Progenitor cell of endocrine pancreas (in vitro differentiated cells): ENCODE measurements at places on chromosomes 5 and 9. TPM values are rescaled to one million over a fixed set of nuclear protein-coding genes. Genes with fewer than 3 reads are reported as not detected.

- DNase-seq: no peak
These were observed 75.2 kb downstream of the PHF2 start for GRCh38 chr9:93651521-93651950.

- DNase-seq: no peak
These were observed 1051.3 kb upstream of the DMAC1 start for GRCh38 chr9:8850914-8851313.

DNA sequence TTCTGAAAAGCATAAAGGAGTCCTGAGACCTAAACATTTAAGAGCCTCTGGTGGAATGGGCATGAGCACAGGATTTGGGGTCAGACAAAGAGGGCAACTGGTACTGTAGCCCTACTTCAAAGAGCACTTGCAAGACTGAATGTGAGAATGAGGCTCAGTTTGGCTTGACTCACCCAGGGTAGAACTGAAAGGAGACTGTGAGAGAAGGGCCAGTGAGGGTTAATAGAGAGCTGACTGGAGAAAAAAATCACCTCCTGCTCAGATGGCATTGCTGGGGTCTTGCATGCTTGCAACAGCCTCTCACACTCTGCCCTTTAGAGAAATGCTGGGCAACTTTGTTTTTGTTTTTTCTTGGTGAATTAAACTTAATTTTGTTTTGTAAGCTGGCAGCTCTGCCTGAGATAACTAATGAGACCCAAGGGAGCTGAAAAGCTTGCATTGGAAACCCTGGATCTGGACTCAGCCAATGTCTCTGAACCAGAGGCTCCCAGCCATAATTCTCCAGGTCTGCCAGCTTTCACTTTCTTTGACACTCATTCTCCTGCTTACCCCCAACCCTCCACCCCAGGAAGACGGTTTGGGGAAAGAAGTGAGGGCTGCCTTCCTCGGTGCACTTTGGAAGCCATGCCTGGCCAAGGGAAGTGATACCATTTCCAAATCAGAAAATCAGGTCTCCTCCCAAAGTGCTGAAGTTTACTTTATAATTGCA, 161.1 kb upstream of the PANK3 start:
- no peak for DNase-seq

DNA sequence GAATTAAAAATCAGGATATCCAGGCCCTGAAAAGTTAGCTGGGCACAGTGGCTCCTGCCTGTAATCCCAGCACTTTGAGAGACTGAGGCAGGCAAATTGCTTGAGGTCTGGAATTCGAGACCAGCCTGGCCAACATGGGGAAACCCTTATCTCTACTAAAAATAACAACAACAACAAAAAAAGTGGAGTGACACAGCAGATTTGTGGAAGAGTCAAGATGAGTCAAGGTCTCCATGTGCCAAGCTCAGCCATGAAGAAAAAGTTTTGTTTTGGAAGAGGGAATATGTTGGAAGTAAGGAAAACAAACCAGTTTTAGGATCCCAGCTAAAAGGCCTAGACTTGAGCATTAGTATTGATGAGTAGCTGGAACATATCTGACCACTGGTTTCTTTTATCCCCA, 14.7 kb downstream of the LRRC70 start:
- DNase-seq: no peak

DNA sequence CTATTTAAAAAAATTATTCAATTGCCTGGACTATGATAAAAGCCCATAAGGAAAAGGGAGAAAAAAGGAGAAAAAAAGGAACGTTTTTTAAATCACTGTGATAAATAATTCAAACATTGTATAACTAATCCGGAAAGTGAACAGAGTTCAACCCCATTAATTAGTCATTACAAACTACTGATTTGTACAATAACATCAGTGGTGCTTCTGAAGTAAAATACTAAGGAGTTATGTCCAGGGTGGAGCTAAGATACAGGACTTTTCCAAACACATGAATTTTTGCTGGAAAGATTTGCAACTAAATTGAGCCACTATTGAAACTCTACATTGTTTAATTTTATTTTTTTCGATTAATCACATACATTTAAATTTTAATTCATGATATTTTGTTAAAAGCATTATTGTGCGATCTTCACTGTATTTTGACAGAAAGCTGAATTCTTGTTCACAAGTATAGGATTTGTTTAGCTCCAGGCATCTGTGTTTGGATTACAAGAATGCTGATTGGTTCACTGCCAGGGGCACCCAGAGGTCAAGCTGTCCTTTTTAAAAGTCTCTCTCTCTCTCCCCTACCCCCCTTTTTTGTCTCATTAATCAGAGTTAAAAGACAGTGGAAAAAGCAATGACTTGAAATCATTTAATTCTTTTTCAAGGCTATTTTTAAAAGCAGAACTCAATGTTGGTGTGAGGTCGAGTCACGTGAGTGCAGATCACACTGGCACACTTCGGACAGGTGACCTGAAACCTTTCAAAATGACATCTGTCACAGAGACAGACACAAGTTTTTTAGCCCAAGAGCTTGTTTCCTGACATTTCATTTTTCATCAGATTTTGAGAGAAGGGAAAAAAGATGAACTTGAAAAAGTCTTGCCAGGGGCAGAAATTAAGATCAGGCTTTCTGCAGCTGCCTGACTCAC, 387.3 kb downstream of the NR2F1-AS1 start:
- no peak for DNase-seq

DNA sequence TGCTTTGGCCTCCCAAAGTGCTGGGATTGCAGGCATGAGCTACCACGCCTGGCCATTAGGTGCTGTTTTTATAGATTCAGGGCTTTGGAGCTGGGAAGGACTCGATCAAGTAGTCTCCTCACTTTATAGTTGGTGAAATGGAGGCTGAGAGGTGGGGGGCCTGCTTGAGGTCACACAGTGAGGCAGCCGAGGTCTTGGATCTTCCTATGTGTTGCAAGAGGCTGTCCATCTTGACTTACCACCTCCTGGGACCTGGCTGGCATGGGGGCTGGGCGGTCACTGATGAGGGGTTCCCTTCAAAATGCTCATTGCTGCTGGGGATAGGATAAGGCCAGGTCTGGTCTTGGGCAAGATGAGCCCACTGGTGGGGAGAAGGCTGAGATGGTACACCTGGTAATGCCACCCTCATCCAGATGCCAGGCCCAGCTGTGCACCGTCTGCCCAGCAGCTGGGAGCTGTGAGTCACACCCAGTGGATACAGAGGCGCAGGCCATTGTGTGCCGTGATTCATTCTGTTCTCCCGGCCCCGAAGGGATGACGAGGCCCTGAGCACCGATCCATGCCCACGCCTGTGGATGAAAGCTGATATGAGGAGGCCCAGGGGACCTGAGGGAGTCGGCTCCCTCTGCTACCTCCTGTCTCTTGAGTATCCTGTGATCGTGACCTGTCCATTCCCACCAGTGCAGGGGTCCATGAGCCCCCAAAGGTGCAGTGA, 10.5 kb upstream of the NDST1 start:
- no peak for DNase-seq

- DNase-seq: no peak
These were observed 201.1 kb downstream of the SEMA5A start for GRCh38 chr5:9344751-9345240.

DNA sequence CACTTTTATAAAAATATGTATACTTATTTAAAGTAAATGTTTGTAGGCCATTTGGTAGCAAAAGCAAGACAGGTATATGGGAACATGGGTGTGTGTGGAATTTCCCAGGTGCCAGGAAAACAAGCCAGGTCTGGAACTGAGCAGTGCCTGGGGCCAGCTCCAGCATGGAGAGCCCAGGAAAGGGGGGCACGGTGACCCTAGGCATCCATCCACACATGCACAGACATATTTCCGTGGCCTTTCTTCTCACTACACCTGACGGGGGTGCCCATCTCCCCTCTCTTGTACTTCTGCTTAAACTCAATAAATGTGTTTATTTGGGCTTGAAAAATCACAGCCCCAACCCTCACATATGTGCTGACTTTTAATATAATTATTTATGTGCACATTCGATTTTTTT, 31.2 kb upstream of the CXCL14 start:
- DNase-seq: no peak

GRCh38 chr9:122444041-122444733, 33.5 kb downstream of the OR1J1 start:
- DNase-seq: no peak

DNA sequence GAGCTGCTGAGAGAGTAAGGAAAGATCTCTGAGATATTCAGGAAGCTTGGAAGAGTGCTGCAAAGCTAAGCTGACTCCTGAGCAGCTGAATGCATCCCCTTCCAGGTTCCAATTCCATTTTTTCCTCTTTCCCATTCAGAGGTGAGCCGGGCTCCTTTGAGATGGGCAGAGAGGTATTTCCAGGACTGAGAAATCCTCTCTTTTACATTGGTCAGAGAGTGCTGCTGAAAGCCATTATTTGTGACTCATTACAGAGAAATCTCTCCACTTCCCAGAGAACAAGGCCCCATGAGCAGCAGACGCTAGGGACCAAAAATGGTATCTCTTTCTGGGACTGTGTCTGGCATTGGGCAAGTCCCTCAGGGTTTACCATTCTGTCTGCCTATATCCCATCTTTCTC, 3.7 kb downstream of the MCTP1 start:
- DNase-seq: no peak

GRCh38 chr5:979100-979817, 29.3 kb upstream of the NKD2 start:
- no peak for DNase-seq

- DNase-seq: no peak
These were observed 187.4 kb downstream of the MAN2A1 start for GRCh38 chr5:109876941-109877669.

DNA sequence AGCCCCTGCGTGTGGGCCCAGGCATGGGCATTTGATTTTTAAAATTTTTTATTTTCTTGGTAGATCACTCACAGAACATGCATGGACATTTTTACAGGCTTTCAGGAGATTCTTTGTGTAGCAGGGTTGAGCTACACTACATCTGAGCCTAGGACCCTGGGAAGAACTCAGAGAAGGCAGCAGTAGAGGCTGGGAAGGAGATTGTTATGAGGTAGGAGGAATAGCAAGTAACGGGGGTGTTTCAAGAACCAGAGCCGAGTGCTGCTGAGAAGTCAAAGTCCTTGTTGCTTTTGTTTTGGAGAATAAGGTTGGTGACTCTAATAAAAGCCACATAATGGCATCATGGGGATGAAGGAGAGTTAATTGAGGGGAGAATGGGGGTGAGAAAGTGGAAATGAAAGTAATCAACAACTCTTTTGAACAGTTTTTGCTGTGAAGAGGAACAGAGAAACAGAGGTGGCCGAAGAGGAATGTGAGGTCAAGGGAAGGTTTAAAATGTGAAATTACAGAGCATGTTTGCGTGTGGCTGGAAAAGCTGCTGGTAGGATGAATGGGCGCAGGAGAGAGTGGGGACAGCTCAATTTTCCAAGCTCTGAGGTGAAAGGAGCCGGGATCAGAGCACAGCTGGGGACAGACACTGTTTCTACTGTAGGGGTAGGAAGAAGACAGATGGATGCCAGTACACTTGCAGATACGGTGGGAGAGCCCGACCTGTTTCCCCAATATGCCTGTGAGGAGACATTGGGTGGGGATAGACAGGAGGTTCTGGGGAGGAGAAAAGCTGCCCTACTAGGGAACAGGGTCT, 4.7 kb upstream of the PDLIM7 start:
- DNase-seq: no peak

DNA sequence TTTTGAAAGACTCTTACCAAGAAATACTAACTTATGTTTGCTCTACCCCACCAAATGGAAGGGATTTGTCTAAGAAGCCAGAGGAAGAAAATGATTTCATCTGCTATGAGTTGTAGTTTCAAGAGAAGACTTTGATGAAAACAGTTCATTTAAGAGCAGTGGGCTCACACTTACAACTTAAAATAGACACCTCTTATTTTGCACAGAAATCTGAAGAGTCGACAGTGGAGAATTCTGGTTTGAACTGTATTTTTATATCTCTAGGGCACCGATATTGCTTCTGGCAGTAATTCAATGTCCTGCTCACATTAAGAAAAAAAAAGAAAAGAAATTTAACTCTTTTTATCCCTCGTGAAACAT, 1.9 kb upstream of the DAB2 start:
- no peak for DNase-seq

- DNase-seq: no peak
These were observed 213.4 kb upstream of the ADAMTSL1 start for GRCh38 chr9:18260521-18260920.

- DNase-seq: no peak
These were observed 2.4 kb upstream of the AHRR start for GRCh38 chr5:318931-319601.

- DNase-seq: no peak
These were observed 73.2 kb downstream of the AOPEP start for GRCh38 chr9:94799578-94800264.

- no peak for DNase-seq
These were observed 39.2 kb downstream of the ZNF366 start for GRCh38 chr5:72468024-72468423.

- DNase-seq: no peak
These were observed 30.5 kb upstream of the DAB2IP start for GRCh38 chr9:121620777-121621449.

DNA sequence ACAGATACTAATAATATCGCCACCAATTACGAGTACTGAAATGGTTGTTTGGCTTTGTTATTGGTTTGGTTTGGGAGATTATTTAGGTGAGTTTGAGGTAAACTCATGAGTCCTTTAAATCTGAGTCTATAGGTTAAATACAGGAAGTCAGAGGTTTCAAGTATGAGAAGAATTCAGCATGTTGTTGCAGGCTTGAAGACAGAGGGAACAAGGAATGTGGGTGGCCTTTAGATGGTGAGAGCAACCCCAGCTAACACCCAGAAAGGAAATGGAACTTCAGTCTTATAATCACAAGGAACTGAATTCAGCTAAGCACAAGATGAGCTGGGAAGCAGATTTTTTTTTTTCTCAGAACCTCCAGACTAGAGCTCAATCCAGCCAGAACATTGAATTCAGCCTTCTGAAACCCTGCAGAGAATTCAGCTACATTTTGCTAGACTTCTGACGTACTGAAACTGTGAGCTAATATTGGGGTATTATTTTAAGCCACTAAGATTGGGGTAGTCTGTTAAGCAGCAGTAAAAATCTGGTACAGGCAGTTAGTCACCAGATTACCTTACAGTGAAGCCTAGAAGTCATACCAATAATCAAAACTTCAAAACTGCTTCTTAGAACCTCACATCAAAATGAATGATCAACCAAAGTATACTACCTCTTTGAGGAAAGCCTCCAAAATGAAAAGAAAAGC, 216.0 kb upstream of the PUM3 start:
- no peak for DNase-seq

Gene CBY3
- not detected in 2 replicates for total RNA-seq

Gene MYMK
- total RNA-seq: not detected in 2 replicates

Gene WHRN
- total RNA-seq: 11.2 and 11.9 TPM in 2 replicates

Gene FBXL7
- total RNA-seq: 14.8 and 15.4 TPM in 2 replicates

Gene DND1
- 3.1 and 4.0 TPM in 2 replicates for total RNA-seq

Gene SH3TC2
- 1.4 and 2.1 TPM in 2 replicates for total RNA-seq

Gene WDR38
- total RNA-seq: not detected in 2 replicates

Gene C1QTNF2
- 0.11 and 0.14 TPM in 2 replicates for total RNA-seq

Gene CDX1
- 0.31 and 0.43 TPM in 2 replicates for total RNA-seq

Gene IFNA13
- not detected in 2 replicates for total RNA-seq

Gene CDC20B
- not detected in 2 replicates for total RNA-seq

Gene CAVIN4
- 14.5 and 18.1 TPM in 2 replicates for total RNA-seq
